ENCODE measurements at places on chromosomes 7 and 10.

DNA sequence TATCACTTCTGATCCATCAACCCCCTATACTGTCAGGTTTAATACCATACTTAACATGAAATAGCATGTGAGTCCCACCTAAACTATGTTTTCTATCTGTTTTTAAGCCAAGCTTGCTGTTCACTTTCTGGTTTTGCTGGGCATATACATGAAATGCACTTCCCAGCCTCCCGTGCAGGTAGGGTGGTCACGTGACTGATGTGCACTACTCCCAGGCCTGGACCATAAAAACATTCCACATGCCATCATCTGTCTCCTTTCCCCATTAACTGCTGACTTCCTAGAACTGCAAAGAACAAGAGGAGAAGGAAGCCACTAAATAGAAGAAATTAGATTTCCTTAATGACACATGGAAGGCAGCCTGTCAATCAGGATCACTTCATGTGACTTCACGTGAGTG lies 40.1 kb upstream of the CALD1 start:
- no peak for DNase-seq

- DNase-seq: peak; percentile 39
These were observed at the start of gene PPP1R3C for GRCh38 chr10:91632671-91633550. Gene PPP1R3C, minus strand, starts transcription at chr10:91633071. Its CDS starts 102 bp downstream, at chr10:91632969.

GRCh38 chr7:20158684-20159083 lies 58.5 kb downstream of the MACC1 start:
- no peak for DNase-seq

- DNase-seq: no peak
These were observed 123.1 kb upstream of the INHBA start for GRCh38 chr7:41825927-41826480.

DNA sequence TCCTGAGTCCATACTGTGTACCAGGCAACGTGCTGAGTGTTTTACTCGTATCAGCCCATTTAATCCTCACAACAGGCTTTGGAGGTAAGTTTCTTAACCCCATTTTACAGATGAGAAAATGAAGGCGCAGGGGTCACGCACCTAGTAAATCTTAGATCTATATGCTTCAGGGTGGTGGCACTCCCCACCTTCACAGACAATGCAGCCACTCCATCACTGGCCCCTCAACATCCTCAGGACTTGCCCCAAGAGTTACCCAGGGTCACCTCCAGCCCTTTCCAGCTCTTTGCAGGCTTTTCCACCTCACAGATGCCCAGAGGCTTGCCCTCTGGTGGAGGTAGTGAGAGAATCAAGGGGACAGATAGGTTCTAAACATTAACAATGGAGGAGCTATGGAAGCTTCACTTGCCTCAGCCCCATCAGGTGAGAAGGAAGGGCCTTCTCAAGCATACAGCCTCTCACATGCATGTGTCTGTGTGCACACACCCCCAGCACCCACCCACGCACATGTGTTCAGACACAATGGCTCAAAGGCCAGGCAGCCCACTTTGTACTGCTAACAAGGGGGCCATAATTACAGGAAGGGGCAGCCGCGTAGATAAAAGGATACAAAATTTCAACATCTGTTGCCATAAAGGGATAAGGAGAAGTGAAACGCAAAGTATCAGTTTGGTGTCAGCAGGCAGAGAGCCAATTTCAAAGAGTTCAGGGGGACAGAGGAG lies 29.1 kb downstream of the DPCD start:
- peak; percentile 11 for DNase-seq

GRCh38 chr10:68871105-68871711 lies 29.9 kb upstream of the DDX50 start:
- DNase-seq: peak; percentile 10

- DNase-seq: no peak
These were observed 215.8 kb downstream of the MAD1L1 start for GRCh38 chr7:2016761-2017480.

GRCh38 chr10:127351542-127351941 lies 155.2 kb upstream of the INSYN2A start:
- peak; percentile 57 for DNase-seq

GRCh38 chr7:103148131-103148993 lies 537 bp downstream of the NAPEPLD start:
- no peak for DNase-seq

DNA sequence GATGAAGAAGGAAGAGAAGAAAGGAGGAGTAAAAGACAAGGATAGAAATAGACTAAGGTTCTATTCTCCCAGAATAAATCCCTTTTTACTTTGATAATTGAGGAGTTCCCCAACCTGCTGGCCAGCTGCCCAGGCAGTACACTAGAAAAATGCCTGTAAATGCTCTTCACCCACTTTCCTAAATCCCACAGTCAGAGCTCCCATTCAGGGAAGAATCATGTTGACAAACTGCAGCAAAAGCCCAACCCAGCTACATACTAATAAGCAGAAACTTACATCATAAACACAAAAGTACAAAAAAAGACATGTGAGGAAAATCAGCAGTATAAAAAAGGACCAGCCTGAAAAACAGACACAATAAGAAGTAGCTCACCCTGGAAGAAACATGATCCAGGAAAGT lies 15.8 kb upstream of the KDM7A start:
- DNase-seq: no peak

DNA sequence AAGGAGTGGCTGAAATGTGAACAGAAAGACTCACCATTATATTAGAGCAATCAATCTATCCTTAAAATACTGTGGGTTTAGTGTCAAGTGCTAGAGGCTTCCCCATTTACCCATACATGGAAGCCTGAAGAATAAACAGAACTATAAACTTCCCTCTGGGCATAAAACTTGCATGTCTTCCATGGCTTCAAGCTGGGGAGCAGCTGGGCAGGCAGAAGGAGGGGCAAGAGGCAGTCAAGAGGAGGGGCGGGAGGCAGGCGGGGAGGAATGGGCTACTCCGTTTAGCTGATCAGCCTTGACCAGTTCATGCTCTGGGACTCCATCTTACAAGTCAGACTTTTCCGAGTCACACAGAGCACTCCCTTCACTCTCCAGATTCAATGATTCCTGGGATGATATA lies 3.5 kb upstream of the PRSS1 start:
- DNase-seq: no peak

DNA sequence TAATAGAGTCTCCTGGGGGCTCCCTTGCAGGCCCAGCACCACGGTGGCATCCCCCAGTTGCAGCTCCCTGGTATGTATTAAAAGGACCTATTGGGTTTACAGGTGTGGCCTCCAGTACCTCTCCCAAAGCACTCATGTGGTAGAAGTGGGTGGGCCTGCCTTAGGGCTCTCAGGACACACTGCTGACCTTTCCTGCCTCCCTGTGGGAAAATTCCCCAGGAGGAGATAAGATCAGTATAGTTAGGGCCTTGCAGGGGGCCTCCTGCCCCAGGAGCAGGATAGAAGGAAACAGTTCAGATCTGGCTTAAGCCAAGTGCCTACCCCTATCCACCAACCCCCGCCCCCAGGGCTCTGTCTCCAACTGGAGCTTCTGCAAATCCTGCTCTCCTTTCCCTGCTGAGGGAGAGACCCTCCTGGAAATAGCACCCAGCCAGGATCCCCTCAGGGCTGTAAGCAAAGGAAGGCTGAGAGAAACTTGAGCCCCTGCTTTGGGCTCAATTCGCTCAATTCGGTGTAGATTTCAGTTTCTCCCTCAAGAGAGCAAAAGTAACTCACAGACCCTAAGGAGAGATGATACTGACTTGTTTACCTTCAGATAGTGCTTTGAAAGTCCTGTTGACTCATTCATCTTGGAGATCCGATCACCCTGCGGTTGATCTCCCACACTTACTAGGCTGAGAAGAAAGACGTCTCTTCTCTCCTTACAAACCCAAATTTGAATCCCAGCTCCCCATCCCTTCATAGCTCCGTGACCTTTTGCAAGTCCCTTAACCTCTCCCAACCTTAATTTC lies 130.6 kb downstream of the WDR11 start:
- DNase-seq: no peak

DNA sequence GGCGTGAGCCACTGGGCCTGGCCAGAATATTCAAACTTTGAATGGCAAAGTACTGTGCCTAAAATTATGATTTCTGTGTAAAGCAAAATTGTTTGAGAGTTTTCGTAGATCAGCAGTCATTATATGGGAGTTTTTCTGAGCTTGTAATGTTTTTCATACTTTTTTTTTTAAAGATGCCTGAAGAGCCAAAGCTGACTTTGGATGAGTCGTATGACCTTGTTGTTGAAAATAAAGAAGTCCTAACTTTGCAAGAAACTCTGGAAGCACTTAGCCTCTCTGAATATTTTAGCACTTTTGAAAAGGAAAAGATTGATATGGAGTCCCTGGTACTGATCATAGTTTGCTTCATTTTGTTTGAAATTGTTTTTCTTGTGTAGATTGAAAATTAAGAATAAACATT lies 26.7 kb downstream of the SEC23IP start:
- no peak for DNase-seq

DNA sequence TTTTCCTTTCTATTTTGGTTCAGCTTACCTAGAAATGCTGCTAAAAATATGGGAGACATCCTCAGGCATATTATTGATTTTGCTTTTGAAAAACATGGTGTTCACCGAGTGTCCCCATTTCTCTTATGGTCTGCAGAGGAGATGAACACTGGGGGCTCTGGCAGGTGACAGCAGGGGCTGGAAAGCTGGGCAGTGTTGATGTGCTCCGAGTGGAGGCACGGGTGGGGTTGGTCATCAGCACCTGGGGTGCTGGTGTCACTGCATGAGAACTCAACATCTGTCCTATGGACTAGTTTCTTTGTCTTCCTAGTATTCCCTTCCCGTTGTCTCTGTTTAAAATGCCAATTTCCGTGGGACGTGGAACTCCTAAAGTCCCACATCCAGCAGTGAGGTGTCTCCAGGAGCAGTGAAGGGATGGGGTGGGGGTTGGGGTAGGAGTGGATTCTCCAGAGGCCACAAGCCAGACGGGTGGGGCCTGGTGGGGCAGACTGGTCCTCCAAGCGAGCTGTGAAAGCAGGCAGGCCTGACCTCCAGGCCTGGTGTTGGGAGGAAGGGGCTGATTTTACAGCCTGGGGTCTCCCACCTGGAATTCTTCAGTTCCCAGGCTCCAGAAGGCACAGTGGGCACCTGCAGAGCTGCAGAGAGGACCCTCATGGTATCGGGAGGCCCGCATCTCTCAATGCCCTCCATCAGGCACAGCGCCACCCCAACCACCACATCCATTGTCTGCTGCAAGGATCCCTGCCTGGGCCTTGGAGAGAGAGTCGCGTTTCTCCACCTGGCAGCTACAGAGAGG lies 24.4 kb downstream of the ZNF775 start:
- no peak for DNase-seq

DNA sequence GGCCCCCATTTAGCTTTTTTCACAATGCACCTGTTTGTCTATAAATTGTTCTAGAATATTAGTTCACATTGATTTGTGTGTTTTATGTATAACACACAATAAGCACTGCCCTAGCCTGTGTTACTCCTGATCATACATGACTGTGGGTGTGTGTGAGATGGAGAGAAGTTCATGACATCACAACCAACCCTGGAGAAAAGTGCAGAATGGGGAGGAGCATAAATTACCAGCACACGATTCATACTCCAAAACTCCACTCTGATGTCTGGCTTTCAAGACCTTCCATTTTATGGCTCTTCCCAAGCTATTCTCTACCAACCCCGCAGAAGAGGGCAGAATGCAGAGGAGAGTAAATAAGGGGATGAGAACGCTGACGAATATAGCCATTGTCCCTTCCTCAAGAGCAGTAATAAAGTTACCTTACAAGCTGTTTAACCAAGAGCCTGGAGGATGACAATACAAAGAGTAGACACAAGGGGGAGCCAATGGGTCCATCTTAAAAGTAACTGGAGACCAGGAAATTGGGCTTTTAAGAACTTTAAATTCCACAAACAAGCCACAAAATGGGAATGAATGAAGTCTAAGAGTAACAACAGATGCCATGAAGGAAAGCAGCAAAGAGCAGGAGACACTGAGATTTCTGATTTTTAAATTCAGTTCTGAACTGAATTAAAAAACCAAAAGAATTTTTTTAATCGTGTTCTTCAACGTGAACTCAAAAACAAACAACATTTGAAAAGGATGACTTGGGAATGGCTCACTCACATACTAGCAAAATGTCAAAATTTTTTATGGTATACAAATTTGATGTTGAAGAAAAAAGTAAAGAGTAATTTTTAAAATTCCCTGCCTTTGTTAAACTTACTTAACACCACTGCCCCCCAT lies 159.6 kb downstream of the PARD3 start:
- DNase-seq: peak; percentile 39

DNA sequence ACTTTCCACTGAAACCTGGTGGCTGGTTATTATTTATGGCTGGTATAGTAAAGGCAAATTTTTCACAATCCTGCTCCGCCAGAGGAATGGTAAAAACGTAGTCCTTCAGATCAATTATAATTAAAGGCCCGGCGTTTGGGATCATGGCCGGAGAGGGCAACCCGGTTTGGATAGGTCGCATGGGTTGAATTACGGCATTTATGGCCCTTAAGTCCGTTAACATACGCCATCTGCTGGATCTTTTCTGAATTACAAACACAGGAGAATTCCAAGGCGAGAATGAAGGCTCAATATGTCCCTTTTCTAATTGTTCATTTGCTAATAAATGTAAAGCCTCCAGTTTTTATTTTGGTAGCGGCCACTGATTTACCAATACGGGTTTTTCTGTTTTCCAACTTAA lies 11.3 kb upstream of the TAS2R3 start:
- peak; percentile 20 for DNase-seq

- no peak for DNase-seq
These were observed 61.3 kb upstream of the TRIL start for GRCh38 chr7:29019387-29019786.

DNA sequence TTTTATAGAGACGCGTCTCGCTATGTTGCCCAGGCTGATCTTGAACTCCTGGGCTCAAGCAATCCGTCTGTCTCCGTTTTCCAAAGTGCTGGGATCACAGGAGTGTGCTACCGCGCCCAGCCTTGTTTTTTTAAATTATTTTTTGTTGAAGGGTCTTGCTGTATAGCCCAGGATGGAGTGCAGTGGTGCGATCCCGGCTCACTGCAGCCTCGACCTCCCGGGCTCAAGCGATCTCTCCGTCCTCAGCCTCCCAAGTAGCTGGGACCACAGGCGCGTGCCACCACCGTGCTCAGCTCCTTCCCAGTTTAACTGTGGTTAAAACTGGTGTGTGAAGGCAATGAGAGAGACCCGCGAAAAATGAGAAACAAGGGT lies 11.0 kb upstream of the HNRNPF start:
- DNase-seq: no peak

DNA sequence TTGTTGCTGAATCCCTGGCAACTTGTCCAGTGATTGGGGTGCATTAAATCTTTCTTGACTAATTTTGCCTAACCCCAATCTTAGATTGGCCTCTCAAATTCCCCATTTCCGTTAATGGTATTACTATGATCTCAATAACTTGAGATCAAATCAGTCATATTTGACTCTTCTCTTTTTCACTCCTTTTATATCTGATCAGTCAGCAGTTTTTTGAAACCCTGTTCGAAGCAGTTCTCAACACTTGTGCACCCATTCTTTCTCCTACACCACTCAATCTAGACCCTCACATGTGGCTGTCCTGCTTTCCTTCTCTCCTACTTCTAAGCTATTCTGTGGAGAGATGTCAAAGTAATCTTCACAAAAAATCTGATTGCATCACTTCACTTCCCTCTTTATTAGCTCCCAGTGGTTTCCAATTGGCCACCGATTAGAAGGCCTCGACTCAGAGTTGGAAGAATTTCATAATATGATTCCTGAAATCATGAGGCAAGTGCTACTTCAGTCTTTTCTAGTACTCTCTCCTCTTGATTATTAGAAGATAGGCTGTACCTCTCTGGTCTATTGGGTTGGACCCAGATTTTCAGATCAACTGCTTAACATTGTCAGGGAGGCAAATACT lies 128.9 kb downstream of the ZNF365 start:
- DNase-seq: no peak
